Activated CD4-positive, alpha-beta T cell treated with anti-CD3 and anti-CD28 coated beads for 36 hours (primary cell): ENCODE measurements at places on chromosomes 6 and 20.
A peak's percentile ranks its signal among the peaks of the same experiment; 100 is the strongest.

DNA sequence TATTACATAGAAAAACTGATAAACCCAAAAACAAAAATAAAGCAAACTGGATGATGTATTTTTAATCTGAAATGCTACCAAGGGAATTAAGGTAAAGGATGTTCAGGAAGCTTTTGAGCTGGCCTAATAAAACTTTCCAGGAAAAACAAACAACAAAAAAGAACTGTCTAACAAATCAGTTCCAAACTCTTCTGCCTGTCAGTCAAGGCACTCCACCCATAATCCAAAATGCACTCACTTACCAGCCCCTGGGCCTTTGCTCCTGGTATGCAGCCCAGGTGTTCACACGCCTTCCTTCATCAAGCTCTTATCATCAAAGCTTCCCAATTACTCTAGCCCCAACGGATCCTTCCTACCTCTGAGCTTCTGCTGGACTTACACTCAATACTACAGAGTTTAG, 3.7 kb downstream of the EXOC2 start:
- DNase-seq = no peak

GRCh38 chr20:23115822-23116221, 29.7 kb upstream of the CD93 start:
- DNase-seq = no peak

GRCh38 chr20:23119456-23120216, 33.5 kb upstream of the CD93 start:
- no peak for DNase-seq

DNA sequence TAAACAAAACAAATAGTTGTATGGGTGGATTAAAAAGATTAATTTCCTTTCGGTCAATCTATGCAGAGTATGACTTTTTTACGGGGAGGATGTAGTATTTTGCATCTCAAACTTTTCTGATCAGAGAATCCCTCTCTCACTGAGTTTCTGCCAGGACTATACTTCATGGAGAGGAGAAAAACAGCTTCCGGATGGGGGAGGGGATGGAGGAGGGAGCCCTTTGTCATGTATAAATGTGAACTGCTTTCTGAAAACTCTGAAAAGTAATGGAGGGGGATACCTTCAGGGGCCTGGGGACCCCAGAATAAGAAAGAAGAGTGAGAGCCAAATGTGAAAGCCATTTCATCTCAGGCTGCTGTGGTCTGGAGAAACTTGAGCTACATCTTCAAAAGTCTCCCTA, 173.1 kb upstream of the KCNK16 start:
- no peak for DNase-seq

DNA sequence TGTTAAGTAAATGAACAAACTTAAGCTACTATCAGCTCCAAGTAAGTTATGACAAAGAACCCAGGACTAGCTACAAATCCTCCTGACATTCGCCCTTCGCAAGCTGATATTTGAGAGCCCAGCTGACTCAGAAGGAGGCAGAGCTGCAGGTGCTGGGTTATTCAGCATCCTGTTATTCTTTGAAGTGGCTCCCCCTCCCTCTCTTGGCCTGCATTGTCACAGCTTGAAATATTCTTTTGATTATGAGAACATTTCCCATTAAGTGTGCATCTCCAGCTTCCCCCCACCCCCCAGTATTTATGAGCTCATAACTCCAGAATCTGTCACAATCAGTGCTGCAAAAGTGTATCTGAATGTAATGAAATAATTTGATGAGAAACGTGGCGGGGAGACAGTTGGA, 78.8 kb upstream of the RALY start:
- DNase-seq = peak; percentile 66

DNA sequence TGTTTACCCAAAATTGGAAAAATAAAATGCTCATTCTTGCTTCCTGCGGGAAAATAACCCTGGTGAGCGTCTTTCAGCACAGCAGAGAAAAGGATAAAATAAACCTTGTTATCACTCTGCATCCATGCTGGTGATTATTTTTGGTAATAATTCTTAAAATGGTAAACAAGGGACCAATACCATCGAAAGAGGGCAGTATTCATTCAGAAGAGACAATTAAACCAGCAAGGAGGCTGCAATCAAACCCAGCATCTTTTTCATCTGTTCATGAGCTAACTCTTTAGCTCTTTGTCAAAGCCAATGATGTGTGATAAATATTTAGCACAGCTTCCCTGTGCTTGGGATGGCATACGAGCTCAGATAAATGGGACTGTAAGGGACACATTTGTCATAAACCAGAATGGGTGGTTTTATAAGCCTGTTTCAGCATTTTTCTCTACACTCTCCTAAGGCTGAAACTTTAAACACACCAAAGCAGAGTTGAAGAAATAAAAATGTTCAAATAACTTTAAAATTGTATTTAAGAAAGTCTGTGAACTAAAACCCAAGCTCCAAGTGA, 34.4 kb downstream of the CDH26 start:
- no peak for DNase-seq

DNA sequence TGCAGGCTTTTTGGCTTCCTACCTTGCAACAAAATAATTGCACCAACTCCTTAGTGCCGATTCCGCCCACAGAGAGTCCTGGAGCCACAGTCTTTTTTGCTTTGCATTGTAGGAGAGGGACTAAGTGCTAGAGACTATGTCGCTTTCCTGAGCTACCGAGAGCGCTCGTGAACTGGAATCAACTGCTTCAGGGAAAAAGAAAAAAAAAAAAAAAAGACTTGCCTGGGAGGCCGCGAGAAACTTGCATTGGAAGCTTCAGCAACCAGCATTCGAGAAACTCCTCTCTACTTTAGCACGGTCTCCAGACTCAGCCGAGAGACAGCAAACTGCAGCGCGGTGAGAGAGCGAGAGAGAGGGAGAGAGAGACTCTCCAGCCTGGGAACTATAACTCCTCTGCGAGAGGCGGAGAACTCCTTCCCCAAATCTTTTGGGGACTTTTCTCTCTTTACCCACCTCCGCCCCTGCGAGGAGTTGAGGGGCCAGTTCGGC, 420 bp downstream of the SOX4 start:
- DNase-seq = peak; percentile 43

DNA sequence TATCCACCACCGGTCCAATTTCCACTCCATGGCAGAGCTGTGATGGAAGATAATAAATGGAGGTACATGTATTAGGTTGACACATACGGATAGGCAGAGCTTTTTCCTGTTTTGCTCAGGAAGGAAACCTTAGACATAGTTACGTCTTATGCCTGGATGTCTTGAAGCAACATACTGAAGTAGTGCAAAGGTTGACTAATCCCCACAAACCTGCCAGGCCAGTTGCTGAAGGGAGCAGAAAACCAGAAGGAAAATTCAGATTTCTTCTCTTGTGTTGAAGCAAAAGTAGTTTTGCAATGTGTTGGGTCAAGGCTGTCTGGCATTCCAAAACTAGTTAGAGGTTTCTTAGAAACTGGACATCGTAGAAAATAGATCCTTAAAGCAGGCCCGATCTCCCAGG, 68.7 kb downstream of the PHACTR1 start:
- no peak for DNase-seq

DNA sequence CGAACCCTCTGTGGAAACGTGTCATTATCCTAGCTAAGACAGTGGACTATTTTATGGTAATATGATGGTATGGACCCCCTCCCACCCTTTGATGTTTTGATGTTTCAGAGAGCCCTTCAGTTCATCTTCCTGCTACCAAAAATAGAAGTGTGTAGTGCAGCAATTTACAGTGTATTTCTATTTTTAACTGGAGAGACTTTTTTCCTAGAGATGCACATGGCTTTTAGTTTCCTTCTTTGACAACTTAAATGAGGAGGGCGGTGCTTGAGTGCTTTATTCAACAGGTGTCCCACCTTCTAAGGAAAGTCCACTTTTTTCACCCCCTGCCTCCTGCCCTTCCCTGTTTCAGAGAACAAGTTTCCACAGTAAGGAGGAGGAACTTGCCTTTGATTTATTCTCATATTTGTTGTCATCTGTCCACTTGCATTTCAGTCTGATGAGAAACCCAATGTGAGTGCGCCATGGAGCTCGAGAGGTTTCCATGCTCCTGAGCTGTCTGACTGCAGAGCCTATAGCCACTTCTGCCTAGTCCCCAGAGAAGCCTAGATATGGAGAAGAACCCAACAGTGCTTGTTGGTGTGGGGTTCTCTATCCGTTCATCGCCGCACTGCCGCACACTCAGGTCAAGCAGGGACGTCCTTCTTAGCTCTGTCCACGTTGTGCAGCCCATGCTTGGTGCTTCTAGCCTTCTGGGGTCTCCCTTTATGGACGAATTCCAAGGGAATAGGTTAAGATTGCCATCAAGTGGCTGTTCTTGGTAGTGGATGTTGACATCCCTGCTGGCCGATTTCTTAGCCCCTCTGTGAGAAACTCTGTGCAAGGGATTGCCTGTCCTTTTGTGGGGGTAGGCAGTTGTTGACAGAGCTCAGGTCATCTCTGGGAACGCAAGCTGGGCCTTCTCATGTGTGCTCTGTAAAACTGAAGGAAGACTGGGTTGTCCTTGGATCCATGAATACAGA, 144.2 kb downstream of the JARID2 start:
- no peak for DNase-seq

DNA sequence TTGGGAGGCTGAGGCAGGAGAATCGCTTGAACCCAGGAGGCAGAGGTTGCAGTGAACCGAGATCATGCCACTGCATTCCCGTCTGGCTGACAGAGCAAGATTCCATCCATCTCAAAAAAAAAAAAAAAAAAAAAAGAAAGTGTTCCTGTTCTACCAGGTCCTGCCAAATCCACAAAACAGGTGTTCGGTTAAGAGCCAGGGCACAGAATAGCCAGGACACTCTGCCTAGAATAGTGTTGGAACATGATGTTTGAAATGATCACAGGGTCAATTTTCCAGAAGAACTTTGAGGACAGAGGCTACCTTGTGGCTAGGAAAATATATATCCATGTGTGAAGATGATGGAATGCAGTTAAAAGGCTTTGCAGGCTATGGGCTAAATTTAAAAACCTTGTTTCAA, 63.6 kb upstream of the TRAF3IP2 start:
- DNase-seq = no peak

DNA sequence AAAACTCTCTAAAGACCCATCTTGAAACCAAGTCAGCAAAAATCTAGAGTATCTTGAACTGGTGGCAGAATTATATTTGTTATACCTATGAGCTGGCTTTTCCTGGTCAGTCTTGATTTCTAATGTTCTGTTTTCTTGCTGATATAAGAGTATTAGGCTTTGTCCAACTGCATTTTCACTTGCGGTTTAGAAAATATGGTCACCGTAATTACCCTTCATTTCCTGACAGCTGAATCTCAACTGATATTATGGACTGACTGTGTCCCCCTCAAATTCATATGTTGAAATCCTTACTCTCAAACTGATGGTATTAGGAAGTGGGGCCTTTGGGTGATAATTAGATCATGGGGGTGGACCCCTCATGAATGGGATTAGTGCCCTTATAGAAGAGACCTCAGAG, 72.1 kb downstream of the TXLNB start:
- DNase-seq = no peak
